Stimulated activated CD8-positive, alpha-beta memory T cell treated with anti-CD3 and anti-CD28 coated beads, Interleukin-12 subunit alpha, Interleukin-12 subunit beta, amount 100 ng/mL, for 1 hour (primary cell): ENCODE measurements at places on chromosomes 1 and 21.

- no peak for DNase-seq
These were observed 51.1 kb downstream of the KCNH1 start for GRCh38 chr1:211082824-211083223.

- DNase-seq, result no peak
These were observed 7.0 kb downstream of the CAPZB start for GRCh38 chr1:19478322-19478721.

DNA sequence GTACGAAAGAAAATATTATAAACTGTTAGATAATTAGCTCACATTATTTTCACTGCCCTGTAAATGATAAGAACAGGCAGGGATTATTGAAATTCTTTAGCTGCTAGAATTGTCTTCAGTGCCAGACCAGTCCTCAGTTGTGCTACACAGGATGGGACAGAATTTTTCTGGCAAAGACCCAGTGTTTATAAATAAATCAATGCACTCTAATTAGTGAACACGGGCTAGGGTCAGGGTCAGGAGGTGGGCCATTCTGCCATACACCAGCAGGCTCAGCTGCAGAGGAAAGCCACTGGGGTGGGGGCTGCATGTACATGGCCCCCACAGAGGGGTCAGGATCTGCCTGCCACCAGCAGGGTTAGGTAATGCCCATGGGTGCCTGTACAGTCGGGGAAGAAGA is 6.4 kb downstream of the BCAR3 start:
- no peak for DNase-seq

GRCh38 chr1:184956999-184957700 is 17.2 kb downstream of the NIBAN1 start:
- DNase-seq, result no peak

GRCh38 chr1:221315330-221315729 is 426.6 kb downstream of the DUSP10 start:
- DNase-seq, result no peak

DNA sequence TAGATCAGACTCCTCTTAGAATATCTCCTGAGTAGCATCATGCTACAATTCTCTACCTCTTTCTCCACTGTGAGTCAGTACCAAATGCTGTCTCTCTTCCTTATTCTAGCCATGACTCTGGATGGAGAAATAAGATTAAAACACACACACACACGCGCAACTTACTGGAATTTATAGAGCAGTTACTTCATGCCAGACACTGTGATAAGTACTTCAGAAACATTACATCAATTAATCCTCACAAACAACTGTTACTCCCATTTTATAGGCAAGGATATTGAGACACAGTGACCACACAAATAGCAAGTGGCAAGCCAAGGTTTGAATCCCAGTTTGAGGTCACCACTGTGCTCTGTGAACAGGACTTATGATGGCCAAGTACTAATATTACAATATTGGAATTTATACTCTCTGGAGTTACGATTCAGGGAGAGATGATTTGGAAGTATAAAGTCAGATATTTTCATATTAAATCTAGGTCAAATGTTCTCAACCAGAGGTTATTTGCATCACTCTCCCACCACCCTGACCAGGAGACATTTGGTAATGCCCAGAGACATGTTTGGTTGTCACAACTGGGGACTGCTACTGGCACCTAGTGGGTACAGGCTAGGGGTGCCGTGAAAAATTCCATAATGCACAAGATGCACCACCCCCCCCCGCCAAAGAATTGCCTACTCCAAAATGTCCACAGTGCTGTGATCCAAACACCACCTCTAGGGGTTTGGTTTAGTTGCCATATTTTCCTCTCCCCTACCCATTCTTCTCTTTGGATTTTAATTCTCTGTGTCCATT is 221.6 kb downstream of the LTN1 start:
- no peak for DNase-seq

- DNase-seq, result no peak
These were observed 18.1 kb upstream of the KCNAB2 start for GRCh38 chr1:6027591-6027990.

DNA sequence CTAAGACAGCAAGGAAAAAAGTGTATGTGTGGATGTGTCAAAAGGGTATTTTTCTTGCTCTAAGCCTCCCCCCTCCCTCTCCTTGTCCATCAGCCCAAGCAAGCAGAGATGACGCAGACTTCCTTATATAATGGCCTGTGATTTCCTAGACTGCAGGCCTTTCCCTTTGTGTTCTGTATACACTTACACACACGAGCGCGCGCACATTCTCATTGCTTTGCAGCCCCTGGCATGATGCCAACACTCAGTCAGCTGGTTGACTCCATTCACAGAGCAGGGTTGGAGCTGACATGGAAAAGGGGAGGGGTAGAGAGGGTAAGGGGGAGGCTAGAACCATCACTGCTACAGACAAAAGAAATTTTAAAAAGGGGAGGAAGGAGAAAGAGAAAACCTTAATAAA is 41.8 kb downstream of the GATAD2B start:
- no peak for DNase-seq

DNA sequence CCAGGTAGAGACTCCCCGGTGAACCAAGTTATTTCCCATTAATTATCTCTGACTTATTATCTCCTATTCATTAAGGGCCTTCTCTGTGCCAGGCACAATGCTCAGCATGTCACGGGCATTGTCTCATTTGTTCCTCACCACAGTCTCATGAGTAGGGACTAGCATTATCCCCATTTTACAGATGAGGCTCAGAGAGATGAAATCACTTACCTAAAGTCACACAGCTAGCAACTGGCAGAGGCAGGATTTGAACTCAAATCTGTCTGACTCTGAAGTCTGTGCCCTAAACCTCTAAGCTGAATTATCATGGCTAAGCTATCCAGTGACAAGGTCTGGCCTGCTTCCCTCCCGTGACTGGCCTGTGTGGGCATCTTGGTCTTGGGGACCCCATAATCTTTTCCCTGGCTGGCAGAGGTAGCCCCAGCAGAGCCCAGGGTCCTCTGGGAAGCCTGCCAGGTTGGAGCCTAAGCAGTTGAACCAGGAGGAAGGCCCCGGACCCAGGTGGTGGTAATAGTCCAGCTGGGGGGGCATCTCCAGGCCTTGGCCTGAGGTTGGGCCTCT is 4.5 kb downstream of the MAP7D1 start:
- no peak for DNase-seq

DNA sequence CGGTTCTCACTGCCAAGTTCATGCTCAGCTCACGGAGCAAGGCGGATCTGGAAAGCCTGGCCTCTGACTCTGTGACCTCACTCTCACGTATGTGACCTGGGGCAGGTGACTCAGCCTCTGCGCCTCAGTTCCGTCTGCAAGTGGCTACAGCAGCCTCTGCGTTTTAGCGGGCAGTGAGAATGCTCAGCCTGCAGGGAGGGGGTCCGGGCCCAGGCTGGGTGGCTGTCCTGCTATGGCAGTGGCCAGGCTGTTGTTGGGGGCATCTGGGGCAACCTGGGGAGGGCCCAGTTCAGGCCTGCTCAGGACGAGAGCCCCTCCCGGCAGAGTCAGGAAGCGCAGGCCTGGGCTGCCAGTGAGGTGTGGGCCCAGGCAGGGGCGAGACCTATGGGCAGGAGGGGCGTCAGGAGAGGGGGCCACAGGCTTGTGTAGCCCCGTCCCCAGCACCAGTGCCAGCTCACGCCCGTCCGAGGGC is 27.9 kb downstream of the ARHGEF16 start:
- no peak for DNase-seq

DNA sequence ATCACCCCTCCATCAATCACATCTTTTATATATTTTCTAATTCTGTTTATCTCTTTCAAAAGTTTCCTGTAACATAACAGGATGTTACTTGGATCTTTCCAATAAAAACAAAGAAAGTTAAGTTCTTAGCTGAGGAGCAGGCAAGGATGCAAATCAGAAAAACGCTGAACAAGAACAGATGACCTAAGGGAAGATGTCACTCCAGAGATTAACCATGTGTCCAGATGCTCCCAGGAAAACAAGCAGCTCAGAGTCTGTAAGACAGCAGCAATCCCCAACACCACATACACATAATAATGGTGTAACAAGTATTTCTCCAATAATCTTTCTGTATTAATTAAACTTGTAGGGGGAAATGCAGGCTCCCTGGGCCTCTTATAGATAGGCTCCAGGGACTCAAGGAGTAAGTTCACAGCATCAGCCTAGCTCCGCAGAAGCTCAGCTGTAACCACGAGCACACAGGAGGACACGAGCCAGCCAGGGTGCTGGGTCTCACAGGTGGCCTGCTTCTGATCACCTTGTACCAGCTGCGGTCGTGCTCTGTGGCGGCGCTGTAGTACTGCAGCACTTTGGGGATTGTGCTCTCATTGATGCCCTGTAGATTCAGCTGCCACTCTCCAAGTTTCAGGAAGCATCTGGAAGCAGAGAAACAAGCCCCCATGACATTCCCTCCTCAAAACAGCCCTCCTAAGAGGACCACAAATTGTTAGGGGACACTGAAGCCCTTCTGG is 33.1 kb upstream of the EXOSC10 start:
- DNase-seq, result no peak

GRCh38 chr1:38064197-38064903 is 17.8 kb upstream of the POU3F1 start:
- DNase-seq, result no peak

DNA sequence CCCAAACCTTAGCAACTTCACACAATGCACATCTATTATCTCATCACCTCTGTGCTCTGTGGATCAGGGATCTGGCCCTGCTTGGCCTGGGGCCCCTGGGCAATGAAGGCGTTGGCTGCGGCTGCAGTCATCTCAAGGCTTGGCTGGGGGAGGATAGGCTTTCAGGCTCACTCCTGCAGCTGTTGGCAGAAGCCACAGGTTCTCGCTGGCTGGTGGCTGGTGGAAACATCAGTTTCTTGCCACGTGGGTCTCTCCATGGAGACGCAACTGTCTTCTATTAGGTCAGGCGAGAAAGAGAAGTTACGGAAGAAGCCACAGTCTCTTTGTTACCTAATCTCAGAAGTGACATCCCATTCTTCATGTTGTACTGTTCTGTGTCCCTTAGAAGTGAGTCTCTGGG is 3.6 kb upstream of the NPPA start:
- DNase-seq, result no peak

DNA sequence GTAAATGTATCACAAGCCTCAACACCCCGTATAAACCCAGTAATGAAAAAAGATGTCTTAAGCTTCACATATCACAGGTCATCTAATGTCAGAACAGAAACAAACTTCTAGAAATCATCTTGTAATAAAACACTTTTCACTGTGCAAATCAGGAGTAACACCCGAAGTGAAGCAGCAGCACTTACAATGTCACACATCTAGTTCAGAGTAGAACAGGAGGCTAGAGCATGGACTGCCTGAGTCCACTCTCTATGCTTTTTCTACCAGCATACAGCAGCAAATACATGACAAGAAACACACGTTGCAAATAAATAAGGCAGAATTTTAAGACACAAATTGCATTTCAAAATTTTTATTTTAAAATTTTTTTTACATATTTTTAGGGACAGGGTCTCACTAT is 57.2 kb downstream of the AKT3 start:
- no peak for DNase-seq

DNA sequence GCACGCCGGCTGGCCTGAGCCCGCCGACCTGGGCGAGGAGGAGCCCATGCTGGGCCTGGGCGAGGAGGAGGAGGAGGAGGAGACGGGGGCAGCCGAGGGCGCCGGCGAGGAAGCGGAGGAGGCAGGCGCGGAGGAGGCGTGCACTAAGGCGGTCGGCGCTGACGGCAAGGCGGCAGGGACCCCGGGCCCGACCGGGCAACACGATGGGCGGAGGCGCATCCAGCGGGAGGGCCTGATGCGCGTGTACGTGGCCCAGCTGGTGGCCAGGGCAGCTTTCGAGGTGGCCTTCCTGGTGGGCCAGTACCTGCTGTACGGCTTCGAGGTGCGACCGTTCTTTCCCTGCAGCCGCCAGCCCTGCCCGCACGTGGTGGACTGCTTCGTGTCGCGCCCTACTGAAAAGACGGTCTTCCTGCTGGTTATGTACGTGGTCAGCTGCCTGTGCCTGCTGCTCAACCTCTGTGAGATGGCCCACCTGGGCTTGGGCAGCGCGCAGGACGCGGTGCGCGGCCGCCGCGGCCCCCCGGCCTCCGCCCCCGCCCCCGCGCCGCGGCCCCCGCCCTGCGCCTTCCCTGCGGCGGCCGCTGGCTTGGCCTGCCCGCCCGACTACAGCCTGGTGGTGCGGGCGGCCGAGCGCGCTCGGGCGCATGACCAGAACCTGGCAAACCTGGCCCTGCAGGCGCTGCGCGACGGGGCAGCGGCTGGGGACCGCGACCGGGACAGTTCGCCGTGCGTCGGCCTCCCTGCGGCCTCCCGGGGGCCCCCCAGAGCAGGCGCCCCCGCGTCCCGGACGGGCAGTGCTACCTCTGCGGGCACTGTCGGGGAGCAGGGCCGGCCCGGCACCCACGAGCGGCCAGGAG is 7.2 kb upstream of the IBA57 start:
- DNase-seq, result no peak

DNA sequence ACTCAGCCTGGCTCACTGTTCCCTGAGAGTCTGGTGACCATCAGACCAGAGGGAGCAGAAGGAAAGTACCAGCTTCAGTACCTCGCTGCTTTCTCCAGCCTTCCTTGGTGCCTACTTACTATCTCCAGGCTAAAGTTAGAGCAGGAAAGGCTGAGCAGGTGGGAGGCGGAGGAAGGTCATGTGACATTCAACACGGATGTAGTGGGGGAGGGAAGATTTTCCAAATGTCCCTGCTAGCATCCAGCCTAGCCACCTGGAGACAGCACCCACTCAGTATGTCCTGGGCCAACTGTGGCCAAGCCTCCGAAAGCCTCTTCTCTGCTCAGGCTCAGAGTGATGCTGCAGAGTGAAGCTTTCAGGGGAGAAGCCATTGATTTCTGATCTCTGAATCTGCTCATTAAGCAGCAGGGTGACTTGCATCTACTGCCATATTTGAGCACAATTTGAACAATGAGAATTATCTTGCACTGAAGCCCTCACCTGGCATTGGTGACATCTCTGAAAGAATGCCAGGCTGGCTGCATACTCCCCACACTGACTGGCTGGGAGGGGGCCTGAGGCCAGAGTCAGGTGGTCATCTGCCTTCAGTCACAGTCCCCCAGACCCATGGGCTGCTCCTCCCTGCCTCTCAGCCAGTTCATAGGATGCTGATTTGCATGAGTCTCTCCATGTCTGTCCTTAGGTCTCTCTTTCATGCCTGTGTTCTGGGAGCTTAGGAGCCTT is 86.2 kb downstream of the KCND3 start:
- no peak for DNase-seq

- DNase-seq, result no peak
These were observed 183.0 kb downstream of the BARHL2 start for GRCh38 chr1:90534116-90534515.

DNA sequence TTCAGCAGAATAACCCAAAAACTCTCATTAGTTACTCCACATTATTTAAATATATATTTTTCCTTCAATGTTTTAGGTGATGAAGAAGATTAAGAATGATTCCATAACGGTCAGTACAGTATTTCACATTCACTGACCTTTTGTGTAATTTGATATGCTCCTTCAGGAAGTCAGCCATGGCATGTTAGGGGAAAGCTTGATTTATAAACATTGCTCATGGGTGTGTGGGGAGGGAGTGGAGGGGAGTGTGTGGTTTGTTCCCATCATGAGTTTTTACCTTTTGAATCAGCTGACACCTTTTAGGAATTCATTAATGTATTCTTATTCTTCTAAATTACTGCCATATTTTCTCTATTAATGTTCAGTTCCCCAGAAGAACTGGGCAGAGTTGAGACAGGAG is 240.2 kb downstream of the ATG4C start:
- DNase-seq, result no peak
